ENCODE measurements at places on chromosomes 11 and 22.

GRCh38 chr11:111598148-111598547 lies 4.1 kb upstream of the SIK2 start:
- DNase-seq, result no peak

GRCh38 chr11:34150494-34151151 lies 45.2 kb downstream of the NAT10 start:
- DNase-seq, result no peak

- DNase-seq, result no peak
Observed at GRCh38 chr11:75996523-75997442, 181.8 kb downstream of the UVRAG start.

DNA sequence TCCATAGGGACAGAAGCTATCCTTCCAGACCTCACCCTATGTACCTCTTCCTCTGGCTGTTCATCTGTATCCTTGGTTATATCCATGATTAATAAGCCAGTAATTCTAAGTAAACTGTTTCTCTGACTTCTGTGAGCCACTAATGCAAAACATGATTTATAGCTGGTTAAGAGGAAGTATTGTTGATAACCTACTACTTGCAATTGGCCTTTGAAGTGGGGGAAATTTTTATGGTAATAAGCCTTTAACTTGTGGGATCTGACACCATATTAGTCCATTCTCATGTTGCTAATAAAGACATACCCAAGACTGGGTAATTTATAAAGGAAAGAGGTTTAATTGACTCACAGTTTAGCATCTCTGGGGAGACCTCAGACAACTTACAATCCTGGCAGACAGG lies 21.9 kb downstream of the CASP12 start:
- no peak for DNase-seq

DNA sequence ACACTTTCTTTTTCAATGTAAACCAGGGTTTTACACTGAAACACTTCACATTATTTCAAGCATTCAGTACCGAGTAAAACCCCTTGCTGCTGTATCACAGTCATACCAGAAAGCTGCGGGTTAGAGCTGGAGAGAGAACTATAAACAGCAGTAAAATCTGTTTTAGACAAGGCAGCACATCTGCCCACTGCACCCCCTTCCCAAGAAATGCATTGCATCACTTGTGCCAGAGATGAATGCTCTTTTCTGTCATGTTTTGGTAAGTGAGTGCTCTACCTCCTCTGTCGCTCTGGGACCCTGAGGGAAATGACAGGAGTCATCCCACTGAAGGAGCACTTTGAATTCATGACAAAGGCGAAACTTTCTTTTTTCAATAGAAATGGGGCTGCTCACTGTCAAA lies 107.2 kb downstream of the MAML2 start:
- peak; percentile 40 for DNase-seq

- no peak for DNase-seq
Observed at GRCh38 chr22:47814474-47814873, 1052.0 kb downstream of the TBC1D22A start.

DNA sequence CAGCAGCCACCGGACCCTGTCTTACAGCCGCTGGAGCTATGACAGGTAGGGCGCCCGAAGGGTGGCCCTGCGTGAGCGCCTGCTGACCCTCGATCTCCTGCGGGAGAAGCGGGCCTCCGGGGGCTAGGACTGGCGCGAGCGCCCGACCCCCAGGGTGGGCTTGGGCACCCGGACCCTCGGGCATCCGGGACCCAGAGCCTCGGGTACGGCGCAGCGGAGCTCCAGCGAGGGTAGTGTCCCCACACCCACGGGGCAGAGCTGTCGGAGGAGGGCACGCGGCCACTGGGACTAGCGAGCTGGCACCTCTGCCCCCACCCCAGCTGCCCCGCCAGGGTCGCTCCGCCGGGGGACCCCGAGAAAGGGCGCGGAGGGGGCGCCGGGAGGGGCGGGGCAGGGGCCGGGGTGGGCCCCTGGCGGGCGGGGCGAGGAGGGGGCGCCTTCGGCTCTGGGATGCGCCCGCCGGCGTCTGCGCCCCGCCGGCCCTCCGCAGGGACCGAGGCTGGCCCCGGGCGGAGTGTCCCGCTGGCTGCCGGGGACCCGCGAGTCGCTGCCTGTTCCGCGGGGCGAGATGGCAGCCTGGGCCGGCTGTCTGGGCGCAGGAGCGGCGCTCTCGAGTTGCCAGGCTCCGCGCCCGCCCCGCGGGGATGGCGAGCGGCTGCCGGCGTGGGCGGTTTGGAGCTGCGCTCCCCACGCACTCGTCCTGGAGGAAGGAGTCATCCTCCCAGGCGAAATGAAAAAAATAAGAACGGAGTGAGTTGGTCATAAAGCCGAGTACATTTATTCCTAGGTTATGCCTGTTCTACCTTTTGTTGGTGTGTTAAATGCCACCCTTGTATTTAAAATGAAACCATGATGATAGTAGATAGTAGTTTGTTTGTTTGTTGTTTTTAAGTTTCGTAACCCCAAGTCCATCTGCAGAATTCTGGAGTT lies 32.4 kb downstream of the EIF3F start:
- DNase-seq, result peak; percentile 34

- no peak for DNase-seq
Observed at GRCh38 chr11:32894149-32894827, 1.7 kb downstream of the QSER1 start.

DNA sequence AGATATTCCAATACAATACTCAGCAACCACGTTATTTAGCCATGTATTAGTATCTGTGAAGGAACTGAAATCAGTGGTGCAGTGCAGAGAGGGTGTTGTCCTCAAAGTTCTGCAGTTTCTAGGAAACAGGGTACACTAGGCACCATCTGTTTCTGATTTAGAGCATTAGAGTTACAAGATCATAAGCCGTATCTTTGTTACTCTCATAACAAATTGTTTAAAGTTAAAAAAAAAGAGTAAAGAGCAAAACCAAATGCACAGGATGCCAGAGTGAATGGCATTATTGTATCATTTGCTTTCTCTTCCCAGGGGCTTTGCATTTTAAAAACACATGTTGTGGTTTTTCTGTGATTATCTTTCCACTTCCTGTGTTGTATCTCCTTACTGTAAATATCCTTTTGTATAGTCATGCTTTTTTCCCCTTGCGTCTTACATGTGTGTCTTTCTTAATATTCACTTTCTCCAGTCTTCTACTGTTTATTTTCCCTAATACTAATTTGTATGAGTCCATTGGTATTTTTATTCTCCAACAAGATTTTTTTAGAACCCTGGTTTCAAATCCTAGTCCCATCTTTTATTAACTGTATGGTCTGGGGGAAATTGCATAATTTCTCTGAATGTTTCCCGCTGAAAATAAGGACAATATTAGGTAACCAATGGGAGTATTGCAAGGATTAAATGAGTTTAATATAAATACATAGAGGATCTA lies 15.2 kb upstream of the NUP160 start:
- DNase-seq, result no peak

- peak; percentile 15 for DNase-seq
Observed at GRCh38 chr11:43555816-43556611, 124.5 kb upstream of the HSD17B12 start.

GRCh38 chr11:28834877-28835276 lies 726.7 kb downstream of the METTL15 start:
- DNase-seq, result no peak

DNA sequence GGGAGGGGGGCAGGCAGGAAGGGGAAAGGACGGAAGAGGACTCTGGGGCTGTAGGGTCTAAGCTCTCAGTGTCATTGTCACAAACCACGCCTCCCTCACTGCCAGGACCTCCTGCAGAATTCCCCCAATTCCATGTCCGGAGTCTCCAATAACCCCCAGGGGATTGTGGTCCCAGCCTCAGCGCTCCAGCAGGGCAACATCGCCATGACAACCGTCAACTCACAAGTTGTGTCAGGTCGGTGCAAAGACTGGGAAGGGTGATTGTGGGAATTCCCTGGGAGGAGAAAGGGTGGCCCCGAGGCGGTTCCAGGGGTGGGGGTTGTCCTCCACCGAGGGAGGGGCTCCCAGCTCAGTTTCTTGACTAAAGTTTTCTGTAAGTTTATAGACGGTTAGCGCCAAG lies 86.0 kb downstream of the FEZ1 start:
- DNase-seq, result no peak

GRCh38 chr11:32325187-32325586 lies 110.2 kb downstream of the WT1 start:
- DNase-seq, result no peak

GRCh38 chr22:36280379-36280778 lies 27.4 kb downstream of the APOL1 start:
- DNase-seq, result no peak

GRCh38 chr22:43569111-43569510 lies 157.3 kb downstream of the MPPED1 start:
- DNase-seq, result no peak

- no peak for DNase-seq
Observed at GRCh38 chr11:37557990-37558389, 960.0 kb upstream of the RAG2 start.

GRCh38 chr11:32331098-32331497 lies 104.2 kb downstream of the WT1 start:
- no peak for DNase-seq

GRCh38 chr11:77411717-77412441 lies 62.0 kb downstream of the PAK1 start:
- peak; percentile 75 for DNase-seq

GRCh38 chr11:924406-925157 lies 1.1 kb upstream of the AP2A2 start:
- no peak for DNase-seq

DNA sequence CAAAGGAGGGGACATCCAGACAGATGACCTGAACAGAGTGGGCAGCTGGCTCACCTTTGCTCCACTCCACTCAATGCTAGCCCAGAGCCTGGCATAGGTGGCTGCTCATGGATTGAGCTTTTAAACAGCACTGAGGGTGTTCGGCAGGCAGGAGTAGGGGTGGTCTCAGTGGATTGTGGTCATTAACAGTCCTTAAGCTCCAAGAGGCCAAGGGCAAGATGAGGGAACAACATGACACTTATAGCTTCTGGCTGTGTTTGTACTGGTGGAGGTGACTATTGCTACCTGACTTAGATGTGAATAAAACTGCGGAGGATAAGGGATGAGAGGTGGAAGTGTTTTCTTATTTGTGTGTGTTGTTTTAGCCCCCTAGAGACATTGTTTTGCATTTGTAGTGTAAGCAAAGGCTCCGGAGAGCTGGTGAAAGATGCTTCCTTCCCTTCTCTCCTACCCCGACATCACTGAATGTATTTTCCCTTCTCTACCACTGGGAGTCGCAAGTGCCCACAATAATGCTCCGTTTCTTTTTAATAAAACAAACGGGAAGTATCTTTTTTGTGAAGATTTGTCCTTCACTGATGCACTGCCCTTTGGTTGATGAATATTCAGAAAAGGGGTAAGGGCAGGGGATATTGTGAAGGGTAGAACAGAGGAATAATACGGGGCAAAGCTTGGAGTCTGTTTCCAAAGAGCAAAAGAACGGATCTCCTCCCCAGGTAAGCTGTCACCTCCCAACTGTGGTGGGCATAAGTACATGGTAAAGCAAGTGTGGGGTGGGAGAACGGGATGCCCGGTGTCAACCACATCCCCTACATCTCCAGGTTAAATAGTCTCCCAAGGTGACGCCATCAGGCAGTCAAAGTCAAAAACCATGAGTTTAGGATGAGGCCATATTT lies 27.5 kb upstream of the MTNR1B start:
- DNase-seq, result no peak

GRCh38 chr11:64887757-64888405 lies 9.5 kb upstream of the EHD1 start:
- DNase-seq, result peak; percentile 88

DNA sequence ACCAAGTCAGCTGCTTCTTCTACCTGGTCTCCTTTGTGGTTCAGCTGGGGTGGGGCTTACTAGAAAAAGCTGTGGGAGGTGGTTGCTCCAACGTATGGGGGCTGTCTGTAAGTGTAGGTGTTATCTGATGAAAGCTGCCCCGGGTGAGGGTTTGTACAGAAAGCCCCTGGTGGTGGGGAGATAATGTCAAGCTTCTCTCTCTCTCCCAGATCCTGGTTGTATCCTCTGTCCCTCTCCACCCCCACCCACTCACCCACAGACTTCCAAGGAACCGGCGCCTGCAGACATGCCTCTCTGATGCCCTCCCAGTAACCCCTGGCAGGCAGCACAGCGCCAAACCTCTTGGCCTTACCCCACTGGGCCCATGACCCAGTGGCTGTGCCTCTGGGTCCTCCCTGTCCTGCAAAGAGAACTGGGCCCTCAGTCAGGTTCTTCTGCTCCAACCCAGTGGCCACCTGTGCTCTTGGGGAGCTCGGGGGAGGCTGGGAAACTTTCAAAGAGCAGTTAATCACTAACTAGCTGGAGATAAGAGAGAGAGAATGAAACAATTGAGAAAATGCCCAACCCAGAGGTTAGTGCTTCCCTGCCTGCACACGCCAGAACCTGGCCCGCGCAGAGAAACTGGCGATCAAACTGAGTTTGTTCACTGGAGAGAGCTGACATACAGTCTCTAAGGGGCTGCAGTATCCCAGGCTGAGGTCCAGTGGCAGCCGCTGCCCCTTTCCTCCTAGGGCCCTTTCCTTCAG lies 20.4 kb upstream of the EHF start:
- no peak for DNase-seq

- DNase-seq, result no peak
Observed at GRCh38 chr11:36454941-36455631, 55.0 kb downstream of the TRAF6 start.
